ENCODE measurements at places on chromosomes 16 and 17. TPM values are rescaled to one million over a fixed set of nuclear protein-coding genes. Genes with fewer than 3 reads are reported as not detected.

Gene ADORA2B
- polyA plus RNA-seq: 4.6 TPM

Gene SHISA6
- polyA plus RNA-seq: 8.7 TPM

Gene CDH11
- 80.7 TPM for polyA plus RNA-seq

Gene GAST
- polyA plus RNA-seq: not detected

Gene HOXB6
- 1.2 TPM for polyA plus RNA-seq

DNA sequence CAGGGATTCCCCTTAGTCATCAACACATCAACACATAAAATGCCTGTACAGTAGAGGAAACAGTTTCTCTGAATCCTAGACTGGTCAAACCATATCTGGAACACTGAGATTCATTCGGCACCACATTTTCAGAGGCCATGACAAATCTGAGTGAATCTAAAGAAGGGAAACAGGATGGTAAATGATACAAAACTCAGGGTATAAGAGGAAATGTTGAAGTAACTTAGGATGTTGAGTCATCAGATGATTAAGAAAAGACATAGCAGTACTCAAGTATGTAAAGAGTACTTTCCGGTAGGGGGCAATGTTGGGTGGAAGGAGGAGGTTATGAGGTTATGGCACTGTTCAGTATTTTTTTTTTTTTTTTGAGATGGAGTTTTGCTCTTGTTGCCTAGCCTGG is 358.5 kb upstream of the PMFBP1 start:
- DNase-seq: no peak

DNA sequence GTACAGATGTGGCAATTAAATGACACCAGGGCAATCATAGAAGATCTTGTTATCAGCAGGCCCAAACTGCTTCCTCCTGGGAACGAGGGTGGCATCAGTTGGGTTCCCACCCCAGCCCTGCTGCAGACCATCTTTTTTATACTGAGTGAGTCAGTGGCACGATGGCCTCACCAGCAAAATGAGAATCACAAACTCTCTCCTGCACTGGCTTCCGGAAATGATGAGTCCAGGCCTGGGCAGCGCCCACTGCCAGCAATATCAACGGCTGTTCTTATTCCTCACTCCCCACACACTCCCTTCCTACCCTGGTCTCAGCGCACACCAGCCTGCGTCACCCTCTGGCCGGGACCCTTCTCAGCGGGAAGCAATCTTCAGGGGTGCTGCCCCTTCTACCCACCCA is 340.3 kb downstream of the FOXL1 start:
- no peak for DNase-seq

- no peak for DNase-seq
Observed at GRCh38 chr17:71980171-71980570, 140.6 kb upstream of the SOX9 start.

- DNase-seq: no peak
Observed at GRCh38 chr16:82033006-82033405, 2.0 kb upstream of the HSD17B2 start.

GRCh38 chr16:68749432-68749831 is 12.3 kb downstream of the CDH1 start:
- DNase-seq: no peak

DNA sequence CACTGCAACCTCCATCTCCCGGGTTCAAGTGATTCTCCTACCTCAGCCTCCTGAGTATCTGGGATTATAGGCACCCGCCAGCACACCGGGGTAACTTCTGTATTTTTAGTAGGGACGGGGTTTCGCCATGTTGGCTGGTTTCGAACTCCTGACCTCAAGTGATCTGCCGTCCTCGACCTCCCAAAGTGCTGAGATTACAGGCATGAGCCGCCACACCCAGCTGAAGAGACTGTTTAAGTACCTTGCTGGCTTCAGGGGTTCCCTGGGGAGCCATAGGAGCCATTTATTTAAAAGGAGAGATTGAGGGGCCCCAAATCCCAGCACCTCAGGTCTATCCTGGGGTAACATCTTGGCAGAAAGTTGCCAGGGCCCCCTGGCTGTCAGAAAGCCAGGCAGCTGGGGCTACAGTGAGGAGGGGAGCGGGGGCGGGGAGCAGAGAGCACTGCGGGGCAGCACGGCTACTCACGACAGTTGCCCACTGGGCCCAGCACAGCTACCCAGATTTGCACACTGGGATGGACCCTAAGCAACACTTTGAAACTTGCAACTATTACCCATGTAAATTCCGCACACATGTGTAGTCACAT is 1.6 kb downstream of the SNAI3 start:
- no peak for DNase-seq

GRCh38 chr16:64544859-64545258 is 577.0 kb downstream of the CDH11 start:
- DNase-seq: no peak

- DNase-seq: no peak
Observed at GRCh38 chr17:7977039-7977438, 25.4 kb upstream of the GUCY2D start.

- DNase-seq: no peak
Observed at GRCh38 chr17:40996829-40997228, 2.9 kb upstream of the KRTAP3-3 start.
